ENCODE measurements at places on chromosomes 4 and X.

GRCh38 chr4:100493756-100494155 lies 24.1 kb downstream of the EMCN start:
- DNase-seq: no peak

- no peak for DNase-seq
These were observed 5.6 kb downstream of the SORCS2 start for GRCh38 chr4:7197910-7198309.

DNA sequence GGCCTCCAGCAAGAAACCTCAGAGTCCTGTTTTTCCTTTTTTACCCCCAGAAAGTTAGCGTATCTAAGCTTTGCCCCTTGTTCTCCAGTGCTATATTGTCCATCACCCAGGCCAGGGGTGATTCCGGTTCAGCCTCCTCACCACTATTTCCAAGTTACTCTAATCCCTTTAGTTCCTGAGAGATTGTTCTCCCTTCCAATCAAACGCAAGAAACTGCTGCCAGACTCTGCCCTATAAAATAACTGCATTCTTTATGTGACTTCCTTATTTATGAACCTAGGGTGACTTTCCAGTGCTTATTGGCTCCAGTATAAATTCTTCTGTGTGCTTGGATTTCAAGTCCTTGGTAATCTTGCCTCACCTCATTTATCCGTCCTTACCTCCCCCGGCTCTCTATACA lies 65.7 kb downstream of the CLCN5 start:
- DNase-seq: no peak

DNA sequence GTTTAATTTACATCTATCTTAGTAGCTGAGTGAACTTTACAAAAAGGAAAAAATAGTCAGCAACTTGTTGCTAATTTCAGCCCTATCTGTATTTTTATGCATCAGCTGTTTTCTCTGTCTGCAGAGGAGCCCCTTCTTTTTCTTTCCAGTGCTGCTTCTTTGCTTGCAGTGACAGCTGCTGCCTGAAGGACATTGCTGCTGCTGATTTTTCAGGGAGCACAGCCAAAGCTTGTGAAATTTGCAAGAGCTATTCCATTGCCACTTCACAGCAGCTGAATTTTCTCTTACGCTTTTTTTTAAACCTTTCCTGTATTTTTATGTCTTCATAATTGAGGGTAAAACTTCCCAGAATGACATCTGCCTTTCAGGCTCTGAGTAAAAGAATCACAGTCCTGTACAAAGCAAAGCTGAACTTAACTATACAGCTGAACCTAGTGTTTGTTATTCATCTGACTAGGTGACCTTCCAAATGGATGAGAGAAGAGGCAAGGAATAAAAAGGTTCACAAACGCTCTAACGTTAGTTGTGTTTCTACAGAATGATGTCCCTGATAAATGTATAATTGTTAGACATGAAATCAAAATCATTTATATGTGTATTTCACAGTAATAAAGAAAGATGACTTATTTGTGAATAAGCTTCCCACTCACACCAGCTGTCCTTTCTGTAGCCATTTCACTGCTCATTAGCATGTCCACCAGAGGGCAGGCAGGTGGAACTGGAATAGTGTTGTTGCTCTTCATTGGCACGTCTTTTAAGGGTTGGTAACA lies 541.4 kb downstream of the ADGRL3 start:
- peak; percentile 4 for DNase-seq

DNA sequence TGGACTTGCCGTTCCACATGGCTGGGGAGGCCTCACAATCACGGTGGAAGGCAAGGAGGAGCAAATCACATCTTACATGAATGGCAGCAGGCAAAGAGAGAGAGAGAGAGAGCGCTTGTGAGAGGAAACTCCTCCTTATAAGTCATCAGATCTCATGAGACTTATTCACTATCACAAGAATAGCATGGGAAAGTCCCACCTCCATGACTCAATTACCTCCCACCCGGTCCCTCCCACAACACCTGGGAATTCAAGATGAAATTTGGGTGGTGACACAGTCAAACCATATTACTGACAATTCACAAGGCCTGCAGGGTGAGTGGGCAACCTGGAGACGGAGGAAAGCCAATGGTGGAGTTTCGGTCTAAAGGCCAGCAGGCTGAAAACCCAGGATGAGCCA lies 394.3 kb upstream of the TRAM1L1 start:
- no peak for DNase-seq

GRCh38 chrX:25022499-25023325 lies 6.9 kb upstream of the ARX start:
- no peak for DNase-seq

DNA sequence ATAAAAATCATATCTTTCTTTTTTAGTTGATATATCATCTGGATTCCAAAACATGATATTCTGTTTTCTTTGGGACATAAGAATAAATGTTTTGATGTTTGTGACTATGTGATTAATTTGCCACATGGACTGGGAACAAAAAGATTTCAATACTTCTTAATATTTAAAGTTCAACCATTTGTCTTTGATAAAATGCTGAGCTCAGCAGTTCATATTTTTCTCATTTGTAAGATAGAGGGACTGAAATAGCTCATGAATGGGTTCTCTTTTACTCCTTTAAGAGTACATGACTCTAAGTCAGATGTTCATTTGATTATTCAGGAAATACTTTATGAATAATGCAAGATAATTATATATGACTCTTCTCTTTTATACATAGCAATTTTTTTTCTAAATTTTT lies 205.9 kb upstream of the FAM47A start:
- DNase-seq: no peak

GRCh38 chr4:169269916-169270809 lies 593 bp downstream of the SH3RF1 start:
- peak; percentile 40 for DNase-seq

- no peak for DNase-seq
These were observed 6.8 kb upstream of the HTRA3 start for GRCh38 chr4:8262637-8263322.

GRCh38 chrX:133660281-133660680 lies 245.0 kb upstream of the GPC4 start:
- DNase-seq: no peak

- no peak for DNase-seq
These were observed 11.8 kb upstream of the MAN2B2 start for GRCh38 chr4:6562931-6563901.

DNA sequence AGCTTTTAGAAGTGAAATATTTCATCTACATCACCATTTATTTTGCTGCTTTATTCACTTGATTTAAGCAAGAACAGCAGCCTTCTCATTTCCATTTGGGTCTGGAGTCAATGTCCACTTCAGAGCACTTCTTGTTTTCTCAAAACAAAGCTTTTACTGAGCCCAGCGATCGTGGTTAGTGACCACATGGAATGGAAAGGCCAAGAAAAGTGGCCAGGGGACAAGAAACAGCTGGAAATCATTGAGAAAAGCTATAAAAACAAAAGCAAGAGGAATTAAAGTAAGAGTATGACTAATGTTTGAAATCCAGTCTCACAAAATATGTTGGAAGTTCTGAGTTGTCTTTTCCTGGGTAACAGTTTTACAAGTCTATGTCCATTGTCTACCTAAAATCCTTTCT lies 328.4 kb upstream of the INTU start:
- DNase-seq: no peak

- DNase-seq: peak; percentile 68
These were observed 134.0 kb downstream of the MID1 start for GRCh38 chrX:10486373-10486772.

DNA sequence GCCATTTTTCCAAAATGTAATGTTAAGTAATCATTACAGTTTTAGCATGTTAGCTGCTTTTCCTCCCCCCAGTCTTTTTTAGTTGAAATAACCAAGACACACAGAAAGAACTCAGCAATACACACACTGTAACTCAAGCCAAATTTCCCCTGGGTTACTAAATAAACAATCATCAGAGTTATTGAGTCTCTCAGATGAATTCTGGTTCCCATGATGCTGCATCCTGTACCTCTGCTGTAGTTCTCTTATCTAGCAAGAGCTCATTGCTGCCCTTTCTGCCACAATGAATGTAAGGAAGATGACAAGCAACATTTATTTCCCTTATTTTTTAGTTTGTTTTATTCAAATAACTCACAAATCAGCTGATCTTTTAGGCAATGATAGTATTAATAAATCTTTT lies 185.1 kb downstream of the ARHGAP6 start:
- DNase-seq: peak; percentile 9

GRCh38 chr4:124184792-124185191 lies 527.7 kb downstream of the ANKRD50 start:
- no peak for DNase-seq

DNA sequence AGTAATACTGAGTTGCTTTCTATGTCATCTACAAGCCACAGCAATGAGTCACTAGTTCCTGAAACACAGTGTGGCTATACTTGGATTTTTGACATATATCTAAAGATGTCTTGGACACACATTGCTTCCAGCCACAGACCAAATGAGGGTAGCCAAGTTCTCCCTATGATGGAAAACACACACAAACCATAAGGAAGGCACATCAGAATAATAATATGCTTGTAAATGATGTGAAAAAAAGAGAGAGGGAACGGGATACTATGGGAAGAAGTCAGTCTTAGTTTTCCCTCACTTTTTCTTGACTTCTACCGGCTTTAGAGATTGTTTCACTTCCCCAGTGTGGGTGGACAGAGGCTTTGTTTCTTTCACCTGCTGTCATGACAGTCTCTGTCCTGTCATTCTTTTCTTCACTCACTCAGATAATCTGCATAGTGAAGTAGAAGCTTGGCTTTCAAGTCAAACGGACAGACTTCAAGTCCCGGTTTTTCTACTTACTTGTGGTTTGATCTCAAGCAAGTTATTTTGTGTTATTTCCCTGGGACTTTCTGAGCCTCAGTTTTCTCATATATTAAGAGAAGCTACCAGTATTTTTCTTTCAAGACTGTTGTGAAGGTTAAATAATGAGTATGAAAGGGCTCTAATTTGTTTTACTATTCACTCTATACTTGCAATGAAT lies 34.7 kb downstream of the P2RY10 start:
- no peak for DNase-seq

- no peak for DNase-seq
These were observed 30.9 kb upstream of the ELF2 start for GRCh38 chr4:139207873-139208403.

GRCh38 chrX:56792270-56793111 lies 63.4 kb downstream of the NBDY start:
- no peak for DNase-seq

DNA sequence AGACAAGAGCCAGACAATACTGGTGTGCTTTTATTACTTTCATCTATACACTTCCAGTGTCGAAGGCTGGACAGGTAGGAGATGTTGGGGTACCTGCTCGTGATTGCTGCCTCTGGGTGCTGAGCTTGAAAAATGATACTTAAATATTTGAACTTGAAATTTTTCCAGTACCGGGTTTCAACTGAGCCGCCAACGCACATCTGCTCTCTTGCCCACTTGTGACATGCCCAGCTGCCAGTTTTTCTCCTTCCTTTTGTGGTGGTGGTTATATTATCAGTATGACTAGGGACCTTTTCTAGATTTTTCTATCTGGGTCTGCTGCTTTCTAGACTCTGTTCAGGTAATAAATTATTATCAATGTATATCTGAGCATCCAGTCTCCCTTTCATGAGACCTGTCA lies 3.4 kb downstream of the OGT start:
- no peak for DNase-seq

DNA sequence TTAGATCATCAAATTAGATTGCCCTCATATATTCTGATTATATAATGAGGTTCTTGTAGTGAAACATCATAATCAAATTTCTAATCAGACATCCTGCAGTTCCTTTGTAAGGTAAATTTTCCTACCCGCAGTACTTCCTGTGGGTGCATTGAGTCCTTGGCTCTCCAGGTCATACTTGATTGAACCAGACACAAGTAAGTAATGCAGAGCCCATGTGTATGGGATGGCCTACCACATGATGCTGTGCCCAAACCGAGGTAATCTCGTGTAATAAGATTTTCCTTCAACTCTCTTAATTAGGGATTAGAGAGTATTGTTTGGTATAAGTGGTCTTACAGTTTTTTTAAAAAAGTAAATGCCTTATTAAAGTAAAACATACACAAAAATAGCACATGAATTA lies 1841.8 kb downstream of the PCDH7 start:
- DNase-seq: no peak

DNA sequence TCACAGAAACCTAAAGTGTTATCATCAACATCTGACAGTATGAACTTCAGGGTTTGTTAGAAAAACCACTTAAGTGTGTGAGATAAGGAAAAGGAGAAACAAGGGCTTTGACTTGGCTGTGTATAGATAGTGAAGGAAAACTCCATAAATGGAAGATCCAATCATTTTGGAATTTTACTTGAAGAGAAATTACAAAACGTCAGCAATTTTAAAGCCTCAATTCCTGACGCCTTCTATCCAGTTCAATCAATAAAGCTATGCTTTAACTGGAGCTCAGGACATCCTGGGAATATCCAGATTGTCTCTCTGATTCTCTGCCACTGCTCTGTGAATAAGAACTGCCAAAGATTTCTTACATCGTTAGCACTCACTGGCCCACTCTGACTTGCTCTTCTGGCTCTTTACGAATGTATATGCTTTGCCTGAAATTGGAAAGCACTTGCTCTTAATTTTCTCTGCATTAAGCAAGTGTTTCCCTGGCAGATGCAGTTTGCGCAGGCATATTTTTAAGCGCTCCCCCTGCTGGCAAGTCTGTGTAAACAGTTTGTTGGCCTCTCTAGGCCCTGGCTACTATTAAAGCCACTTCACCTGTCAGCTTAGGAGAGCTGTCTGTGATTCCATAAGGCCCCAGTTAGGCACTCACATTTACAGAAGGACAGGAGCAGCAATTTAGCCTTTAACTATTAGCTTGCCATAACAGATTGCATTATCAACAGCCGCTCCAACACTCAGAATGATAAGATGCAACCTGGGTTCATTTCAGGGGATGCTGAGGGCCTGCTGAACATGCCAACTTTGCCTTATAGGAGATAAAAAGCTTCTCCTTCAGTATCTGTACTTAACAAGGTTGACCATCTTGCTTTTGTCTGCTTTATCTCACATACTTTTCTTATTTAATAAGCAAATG lies 251.4 kb upstream of the DDX53 start:
- DNase-seq: peak; percentile 21

DNA sequence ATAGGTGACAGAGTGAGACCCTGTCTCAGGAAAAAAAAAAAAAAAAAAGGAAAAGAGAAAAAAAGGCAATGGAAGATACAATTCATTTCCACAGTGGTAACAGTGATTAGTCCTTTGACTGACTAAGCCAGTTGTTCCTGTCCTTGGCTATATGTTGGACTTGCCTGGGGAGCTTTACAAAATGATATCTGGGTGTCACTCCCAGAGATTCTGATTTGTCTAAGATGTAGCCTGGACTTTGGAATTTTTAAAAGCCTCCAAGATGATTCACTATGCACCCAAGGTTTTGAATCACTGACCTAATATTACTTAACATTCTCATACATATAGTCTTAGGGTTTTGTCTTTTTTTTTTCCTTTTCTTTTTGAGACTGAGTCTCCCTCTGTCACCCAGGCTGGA lies 16.9 kb downstream of the HELQ start:
- peak; percentile 7 for DNase-seq

DNA sequence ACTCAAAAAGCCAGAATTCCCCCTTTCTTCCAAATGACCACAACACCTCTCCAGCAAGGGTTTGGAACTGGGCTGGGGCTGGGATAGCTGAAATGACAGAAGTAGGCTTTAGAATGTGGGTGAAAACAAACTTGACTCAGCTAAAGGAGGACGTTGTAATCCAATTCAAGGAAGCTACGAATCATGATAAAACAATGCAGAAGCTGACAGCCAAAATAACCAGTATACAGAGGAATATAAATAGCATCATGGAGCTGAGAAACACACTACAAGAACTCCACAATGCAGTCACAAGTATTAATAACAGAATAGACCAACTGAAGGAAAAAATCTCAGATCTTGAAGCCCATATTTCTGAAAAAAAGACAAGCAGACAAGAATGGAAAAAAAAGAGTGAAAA lies 95.8 kb upstream of the TET2 start:
- DNase-seq: peak; percentile 41

Measured in amniotic epithelial cell (primary cell).